HuH-7.5 (cell line): ENCODE measurements at places on chromosomes 11 and 22.

DNA sequence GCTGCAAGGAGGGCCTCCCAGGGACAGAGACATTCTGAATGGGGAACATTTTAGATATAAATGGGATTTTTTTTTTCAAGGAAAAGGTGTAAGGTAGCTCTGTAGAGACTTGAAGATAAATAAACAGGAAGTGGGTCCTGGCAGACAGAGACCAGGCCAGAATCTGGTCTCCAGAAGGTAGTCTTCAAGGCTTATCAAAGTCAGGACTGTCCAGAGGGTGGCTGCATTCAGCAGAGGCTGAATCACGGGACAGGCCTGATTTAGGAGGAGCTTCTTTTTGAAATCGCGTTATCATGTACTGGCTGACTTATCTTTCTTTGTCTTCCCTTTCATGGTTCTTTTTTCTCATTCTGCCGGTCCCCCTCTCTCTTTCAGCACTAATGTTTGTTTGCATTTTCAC is 542.9 kb downstream of the NTM start:
- DNase-seq, result no peak

DNA sequence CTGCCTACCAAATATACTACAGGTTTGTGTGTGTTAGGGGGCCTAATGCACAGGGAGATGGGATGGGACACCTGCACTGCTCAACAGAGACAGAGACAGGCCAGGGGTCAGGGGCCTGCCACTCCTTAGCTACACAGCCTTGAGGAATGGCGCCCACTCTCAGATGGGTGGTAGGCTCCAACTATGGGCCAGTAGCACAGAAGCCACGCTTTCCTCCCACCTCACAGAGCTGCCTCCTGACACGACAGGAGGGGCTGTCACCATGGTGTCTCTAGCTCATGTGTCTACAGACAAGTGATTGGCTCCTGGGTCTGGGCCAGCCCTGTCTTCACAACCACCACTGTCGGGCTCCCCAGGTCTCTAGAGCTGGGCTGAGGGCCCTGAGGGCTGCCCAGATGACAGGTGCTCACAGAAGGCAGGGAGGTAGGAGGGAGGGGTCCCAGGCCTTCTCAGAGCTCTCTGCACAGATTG is 81.8 kb downstream of the DGCR2 start:
- DNase-seq, result no peak

GRCh38 chr11:1300121-1300520 is 9.3 kb downstream of the TOLLIP start:
- DNase-seq, result no peak

GRCh38 chr22:44463151-44463550 is 34.9 kb downstream of the RTL6 start:
- no peak for DNase-seq

- DNase-seq, result no peak
These were observed 887.3 kb upstream of the TENM4 start for GRCh38 chr11:80327956-80328614.

- DNase-seq, result no peak
These were observed 6.3 kb downstream of the BBOX1 start for GRCh38 chr11:27046956-27047355.

DNA sequence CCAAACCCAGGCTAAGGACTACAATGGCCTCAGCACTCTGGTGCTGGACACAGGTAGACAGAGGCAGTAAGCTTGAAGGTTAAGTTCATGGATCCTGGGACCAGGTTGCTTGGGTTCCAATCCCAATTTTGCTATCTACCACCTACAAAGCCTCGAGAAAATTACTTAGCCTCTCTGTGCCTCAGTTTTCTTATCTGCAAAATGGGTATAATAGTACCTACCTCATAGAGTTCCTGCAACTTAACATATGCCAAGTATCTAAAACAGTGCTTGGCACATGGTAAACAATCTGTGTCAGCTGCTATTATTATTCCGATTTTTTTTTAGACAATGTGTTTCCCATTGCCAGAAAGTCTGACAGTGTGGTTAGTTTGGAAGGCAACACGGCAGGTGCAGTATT is 37.5 kb downstream of the SYN3 start:
- no peak for DNase-seq

- no peak for DNase-seq
These were observed 11.3 kb downstream of the TRMU start for GRCh38 chr22:46346680-46347405.

DNA sequence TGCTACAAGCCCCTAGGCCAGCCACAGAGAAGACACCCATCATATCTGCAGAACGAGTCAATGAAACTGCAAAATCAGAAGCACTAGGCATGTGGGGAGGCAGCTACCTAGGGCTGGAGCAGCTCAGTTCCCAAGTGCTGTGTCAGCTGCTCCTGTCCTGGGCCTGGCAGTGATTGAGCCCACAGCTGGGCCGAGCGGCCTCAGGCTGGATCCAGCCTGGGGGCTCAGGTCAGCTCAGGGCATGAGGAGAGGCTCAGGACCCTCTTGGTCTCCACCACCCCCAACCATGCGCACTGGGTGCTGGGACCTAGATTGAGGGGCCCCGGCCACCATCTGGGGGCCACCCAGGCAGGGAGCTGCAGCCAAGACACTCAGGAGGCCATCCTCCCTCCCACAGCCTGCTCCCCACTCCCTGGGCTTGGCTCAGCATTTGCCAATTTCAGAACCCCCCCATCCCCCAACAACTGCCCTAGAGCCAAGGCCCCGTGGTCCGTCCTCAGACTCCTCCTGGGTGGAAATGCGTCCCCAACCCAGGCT is 2.4 kb upstream of the TNNT3 start:
- no peak for DNase-seq

GRCh38 chr22:26547837-26548236 is 35.6 kb upstream of the TFIP11 start:
- no peak for DNase-seq

- no peak for DNase-seq
These were observed 15.8 kb downstream of the MYEOV start for GRCh38 chr11:69309631-69310280.

DNA sequence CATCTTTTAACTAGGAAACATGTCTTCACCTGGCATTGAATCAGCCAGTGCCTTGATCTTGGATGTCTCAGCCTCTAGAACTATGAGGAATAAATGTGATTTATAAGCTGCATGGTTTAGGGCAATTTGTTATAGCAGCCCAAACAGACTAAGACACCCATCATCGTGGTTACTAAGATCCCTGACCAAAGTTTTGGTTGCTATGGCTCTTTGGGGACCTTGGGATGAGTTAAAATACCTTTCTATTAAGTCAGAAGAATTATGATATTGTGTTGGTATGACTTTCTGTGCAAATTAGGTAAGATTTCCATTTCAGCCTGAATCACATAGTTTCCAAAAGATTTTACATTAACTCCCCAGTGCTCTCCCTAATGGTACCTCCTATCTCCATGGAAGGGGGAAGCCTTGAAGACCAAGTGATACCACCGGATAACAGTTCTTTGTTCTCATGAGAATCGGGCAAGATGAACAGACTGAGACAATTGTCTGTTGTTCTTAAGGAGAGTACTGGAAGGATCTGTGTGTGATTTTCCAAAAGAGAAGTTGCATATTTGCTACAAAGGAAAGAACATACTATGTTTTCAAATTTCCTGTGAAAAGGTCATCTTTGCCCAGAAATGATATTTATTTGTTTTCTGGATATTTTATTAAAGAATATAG is 60.4 kb upstream of the UBASH3B start:
- no peak for DNase-seq

GRCh38 chr11:111463276-111463675 is 48.9 kb downstream of the BTG4 start:
- DNase-seq, result no peak

DNA sequence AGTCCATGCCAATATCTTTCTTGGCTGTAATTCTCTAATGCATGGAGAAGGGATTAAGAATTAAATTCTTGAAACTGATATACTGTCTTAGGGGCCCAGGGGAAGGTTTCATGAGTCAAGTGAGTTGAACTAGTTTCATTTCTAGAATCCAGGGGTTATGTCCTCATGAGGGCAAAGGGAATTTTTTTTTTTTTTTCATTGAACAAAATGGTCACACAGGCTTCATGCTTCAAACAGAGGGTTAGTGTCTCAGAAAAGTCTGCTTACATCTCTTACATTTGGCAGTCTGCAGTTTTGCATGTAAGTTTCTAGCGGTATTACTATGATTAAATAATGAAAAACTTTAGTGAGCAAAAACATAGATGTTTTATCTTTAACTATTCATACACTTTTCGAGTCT is 32.9 kb downstream of the PPME1 start:
- no peak for DNase-seq

DNA sequence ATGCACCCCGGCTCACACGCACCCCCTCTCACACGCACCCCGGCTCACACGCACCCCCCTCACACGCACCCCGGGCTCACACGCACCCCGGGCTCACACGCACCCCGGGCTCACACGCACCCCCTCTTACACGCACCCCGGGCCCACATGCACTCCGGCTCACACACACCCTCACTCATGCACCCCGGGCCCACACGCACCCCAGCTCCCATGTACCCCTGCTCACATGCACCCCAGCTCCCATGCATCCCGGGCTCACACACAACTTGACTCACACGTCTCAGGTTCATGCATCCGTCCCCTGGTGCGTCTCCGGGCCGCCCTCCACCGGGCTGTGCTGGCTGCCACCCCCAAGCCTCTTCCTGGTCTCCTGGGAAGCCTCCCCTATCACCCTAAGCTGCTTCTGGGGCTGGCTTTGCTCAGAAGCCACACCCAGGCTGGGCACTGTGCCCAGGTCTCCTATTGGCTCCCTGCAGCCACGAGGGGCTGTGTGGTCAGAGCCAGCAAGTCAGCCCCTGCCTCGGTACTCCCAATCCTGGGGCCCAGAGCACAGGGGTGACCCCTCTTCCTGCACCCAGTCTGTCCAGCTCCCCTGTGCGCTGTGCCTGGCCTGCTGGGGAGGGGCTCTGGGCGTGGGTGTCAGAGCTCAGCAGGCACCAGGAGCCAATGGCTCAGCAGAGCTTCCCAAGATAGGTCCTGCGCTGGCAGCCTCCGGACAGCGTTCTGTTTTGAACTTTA is 16.9 kb downstream of the TSPAN4 start:
- no peak for DNase-seq

DNA sequence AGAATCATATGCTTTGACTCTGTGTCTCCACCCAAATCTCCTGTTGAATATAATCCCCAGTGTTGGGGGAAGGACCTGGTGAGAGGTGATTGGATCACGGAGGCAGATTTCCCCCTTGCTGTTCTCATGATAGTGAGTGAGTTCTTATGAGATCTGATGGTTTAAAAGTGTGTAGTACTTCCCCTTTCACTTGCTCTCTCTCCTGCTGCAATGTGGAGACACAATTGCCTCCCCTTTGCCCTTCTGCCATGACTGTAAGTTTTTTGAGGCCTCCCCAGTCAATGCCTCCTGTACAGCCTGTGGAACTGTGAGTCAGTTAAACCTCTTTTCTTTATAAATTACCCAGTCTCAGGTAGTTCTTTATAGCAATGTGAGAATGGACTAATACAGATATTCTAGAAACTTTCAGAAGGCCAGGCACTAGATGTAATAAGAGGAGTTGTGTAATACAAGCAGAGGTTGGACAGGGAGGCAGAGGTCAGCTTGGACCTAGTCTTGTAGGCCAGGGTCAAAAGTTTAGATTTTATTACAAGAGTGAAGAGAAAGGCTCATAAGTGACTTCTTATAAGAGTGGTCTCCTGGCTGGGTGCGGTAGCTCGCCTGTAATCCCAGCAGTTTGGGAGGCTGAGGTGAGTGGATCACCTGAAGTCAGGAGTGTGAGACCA is 9.3 kb upstream of the SERPING1 start:
- no peak for DNase-seq

DNA sequence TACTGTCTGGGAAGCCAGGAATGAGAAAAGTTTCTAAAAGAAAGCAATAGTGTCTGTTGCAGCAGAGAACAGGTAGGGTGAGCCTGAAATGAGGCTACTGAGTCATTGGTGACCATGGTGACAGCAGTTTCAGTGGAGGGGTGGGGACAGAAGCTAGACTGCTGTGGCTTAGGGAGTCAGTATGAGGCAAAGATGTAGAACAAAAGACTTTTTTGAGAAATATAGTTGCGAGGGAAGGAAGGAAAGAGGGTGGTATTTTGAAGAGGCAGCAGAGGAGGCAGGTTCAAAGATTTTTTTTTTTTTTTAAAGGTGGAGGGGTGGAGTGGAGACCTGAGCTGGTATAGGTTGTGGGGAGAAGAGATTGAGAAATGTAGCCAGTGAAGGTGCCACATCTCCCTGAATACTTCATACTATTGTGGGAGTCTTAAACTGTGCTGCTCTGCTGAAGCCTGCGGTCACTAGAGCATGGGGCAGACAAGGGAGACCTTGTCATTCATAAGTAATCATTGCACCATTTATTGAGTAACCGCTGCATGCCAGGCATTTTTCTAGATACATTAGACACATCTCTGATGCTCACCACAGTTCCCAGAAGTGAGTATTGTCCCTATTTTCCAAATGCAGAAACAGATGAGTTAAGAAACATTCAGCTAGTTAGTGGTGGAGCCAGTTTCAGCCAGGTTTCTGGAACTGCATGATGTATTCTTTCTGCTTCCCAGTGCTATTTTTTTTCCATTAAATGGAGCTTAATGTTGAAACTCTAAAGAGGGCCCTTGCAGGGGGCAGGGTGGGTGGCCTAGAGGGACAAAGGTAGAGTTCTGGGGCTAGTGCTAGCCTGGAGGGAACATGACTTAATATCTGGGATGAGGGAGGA is 49.9 kb downstream of the STIM1 start:
- DNase-seq, result peak; percentile 52

DNA sequence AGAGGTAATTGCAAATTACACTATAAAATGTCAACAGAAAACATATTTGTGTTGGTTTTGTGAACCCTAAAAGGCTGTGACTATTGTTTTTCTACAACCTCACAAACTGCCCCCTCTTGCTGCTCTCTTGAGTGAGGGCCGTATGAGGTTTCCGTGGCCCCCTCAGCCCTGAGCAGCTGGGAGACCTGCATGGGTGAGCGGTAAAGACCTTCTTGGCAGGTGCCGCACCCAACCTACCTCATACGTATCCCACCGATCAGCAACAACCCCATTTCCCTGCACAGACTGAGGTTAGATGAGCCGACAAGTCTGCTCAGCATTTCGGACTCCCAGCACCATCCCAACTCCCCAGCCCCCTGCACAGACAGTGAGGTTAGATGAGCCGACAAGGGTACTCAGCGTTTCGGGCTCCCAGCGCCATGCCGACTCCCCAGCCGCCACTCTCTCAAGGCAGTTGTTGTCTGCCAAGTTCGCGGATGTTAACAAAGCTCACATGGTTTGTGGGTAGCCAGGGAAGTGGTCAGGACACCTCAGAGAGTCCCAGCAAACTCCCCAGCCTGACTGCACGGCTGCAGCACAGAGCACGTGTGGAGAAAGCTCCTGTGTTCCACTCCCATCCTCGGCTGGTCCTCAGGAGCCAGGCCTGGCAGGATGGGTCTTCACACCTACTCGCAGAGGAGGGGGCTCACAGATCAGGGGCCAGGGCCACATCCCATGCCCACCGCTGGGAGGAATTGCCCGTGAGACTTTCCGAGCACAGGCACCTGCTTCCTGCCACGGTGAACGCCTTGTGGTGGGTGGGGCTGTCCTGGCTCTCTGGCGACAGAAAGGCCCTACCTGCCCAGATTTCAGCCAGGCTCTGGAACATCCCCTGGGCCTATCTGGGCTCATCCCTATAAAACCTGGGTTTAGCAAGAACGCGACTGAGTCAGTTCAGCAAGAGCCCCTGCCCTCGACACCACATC is 502.9 kb downstream of the BRD1 start:
- no peak for DNase-seq

GRCh38 chr11:68282141-68282860 is 10.5 kb upstream of the C11orf24 start:
- DNase-seq, result peak; percentile 13
